ENCODE measurements at places on chromosomes 16 and 17.

GRCh38 chr17:55563363-55563762, 52.1 kb upstream of the SMIM36 start:
- no peak for DNase-seq

GRCh38 chr16:57301126-57301817, 16.8 kb upstream of the PLLP start:
- DNase-seq: no peak

- DNase-seq: no peak
These were observed 27.7 kb upstream of the SLC46A1 start for GRCh38 chr17:28433721-28434120.

- DNase-seq: peak; percentile 91
These were observed at the start of gene ABAT for GRCh38 chr16:8674413-8675022. TSS of gene ABAT (plus strand) at chr16:8674617. CDS start at chr16:8735740, 61,123 bp downstream.

DNA sequence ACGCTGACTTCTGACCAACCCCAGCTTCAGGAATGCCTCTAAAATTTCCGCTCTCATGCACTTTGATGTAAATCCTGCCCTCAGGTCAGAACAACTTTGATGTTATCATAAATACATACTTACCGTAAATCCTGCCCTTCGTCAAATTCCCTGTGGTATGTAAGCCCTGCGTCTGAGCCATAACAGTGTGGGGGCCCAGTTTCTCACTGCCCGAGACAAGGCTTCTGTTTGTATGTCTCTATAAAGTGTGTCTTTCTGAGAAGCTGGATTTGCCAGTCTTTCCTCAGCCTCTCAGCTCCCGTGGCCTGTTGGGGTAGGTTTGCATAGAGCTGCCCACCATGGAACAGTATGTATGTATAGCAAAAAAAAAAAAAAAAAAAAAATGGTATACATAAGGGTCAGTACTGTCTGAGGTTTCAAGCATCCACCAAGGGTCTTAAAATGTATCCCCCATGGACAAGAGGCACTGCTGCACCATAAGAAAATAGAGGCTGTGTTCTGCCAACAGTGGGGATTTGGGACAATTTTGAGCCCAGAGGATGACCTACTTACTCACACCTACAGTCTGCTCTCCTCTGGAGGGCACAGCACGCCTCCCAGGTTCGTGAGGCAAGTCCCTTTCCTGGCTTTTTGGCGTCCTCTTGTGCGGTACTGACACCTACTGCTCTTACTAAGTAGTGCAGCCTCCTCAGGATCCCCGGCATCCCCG, 17.5 kb downstream of the PRMT7 start:
- DNase-seq: peak; percentile 79

DNA sequence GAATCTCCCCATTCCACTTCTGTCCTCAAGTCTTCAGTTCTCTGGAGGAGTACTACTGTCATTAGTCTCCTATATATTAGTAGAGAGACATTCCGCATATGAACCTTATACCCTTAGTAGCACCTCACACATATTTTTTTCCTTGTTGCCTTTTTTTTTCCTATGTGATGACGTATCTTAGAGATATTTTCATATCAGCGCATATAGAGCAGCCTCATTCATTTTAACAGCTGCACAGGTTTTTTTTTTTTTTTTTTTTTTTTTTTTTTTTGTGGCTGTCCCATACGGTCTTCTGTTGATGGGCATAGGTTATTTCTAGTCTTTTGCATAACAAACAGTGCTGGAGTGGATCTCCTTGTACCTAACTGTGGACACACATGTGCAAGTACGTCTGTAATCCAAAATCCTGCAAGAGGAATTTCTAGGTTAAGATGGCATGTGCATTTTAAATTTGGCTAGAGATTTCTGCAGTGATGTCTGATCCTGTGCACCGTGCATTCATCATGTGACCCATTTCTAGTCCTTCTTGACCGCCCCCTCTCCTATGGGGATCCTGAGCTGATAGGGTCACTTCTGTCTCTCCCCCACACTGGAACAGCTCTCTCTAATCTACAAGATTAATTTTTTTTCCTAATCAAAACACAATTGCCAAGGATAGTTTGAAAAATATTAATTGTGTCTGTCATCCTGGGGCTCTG, 64.8 kb downstream of the PRKCB start:
- DNase-seq: no peak

- DNase-seq: peak; percentile 57
These were observed 7.0 kb downstream of the KRT14 start for GRCh38 chr17:41579484-41580243.

DNA sequence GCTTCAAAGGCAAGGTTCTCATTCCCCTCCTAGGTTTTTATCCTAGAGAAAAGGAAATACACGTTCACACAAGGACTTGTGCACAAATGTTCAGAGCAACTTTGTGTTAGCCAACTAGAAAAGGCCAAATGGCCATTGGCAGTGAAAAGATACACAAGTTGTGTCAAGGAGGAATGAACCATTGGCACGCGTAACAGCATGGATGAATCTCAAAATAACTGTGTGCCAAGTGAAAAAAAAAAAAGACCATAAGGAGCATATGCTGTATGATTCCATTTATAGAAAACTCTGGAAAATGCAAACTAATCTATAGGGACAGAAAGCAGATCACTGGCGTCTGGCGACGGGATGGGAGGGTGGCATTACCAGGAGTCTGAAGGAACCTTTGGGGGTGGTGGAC, 333.8 kb downstream of the SNX29 start:
- no peak for DNase-seq

GRCh38 chr16:11963706-11964105, 1.3 kb upstream of the TNFRSF17 start:
- DNase-seq: no peak

DNA sequence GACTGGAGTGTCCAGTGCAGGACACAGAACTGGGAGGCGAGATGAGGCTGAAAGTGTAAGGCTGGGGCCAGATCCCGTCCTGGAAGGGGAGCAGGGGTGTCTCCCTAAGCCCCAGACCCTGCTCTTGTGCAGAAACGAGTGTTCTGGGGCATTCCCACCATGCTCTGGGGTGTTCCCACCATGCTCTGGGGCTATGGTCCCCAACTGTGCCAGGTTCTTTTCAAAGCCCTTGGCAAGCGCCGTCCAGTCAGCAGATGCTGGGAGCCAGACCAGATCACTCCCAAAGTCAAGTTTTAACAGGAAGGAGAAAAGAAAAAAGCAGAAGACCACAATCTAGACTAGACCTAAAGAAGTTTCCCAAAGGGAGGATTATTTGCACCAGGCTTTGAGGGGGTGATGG, 2.5 kb downstream of the TAX1BP3 start:
- DNase-seq: no peak

- DNase-seq: no peak
These were observed 80.8 kb upstream of the METRNL start for GRCh38 chr17:82998637-82999036.

DNA sequence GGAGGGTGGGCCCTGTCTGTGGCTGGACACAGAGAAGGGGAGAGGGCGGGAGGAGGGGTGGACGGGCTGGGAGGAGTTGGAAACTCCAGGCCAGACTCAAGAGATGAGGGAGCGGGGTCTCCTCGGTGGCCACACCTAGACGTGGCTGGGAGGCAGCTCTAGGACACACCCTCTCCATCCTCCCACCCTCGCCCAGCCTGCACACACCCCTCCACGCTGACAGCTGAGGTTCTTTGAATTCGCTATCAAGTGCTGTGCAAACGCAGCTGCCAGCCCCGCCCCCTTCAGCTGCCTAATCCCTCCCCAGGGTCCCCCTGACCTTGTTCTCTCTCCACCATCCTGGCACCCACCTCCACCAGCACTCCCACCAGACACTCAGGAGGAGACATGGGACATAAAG, 48.7 kb downstream of the DNAH17 start:
- DNase-seq: no peak

DNA sequence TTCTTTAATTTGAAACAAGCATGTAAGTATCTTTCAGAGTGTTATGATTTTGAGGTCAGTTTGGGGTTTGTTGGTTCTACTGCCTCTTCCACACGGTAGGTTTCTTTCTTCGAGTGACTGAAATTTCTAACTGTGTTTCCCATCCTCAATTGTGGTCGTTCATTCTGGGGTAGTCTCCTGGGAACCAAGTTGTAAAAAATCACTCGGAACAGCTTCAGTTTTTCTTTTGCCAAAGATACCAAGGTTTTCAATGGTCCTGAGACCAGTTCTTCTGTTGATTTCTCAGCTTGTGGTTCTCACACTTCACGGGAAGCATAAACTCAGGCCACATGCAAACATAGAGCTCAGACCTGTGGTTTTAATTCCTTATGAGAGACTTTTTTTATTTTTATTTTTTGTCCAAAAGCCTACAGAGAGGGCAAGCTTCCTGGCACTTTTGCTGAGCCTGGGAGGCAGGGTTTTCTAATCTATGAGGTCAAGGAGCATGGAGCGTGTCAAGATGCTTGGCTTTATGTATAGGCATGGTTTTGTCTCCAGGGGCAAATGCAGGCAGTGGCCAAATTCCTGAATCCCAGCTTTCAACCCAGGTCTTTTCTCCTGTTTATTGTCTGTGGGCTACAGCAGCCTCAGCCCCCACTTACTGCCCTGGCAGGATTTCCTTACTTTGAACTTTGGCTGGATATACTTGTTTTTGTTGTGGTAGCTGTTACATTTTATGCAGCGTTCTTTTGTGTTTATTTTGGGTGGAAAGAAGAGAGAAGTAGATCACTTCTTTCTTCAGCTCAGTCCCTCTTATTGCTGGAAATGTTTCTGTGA, 32.9 kb downstream of the HS3ST3A1 start:
- DNase-seq: no peak

- no peak for DNase-seq
These were observed 84.4 kb upstream of the PLCG2 start for GRCh38 chr16:81694494-81695280.

- DNase-seq: peak; percentile 98
These were observed 4.4 kb downstream of the FMNL1 start for GRCh38 chr17:45225964-45226530.

- DNase-seq: no peak
These were observed 5.5 kb upstream of the SLFN12L start for GRCh38 chr17:35542990-35543389.

GRCh38 chr16:57060323-57061083, 31.9 kb upstream of the CPNE2 start:
- no peak for DNase-seq

GRCh38 chr16:17440131-17440530, 30.6 kb downstream of the XYLT1 start:
- DNase-seq: no peak

GRCh38 chr16:71542377-71542776, 16.2 kb downstream of the CHST4 start:
- DNase-seq: peak; percentile 45

DNA sequence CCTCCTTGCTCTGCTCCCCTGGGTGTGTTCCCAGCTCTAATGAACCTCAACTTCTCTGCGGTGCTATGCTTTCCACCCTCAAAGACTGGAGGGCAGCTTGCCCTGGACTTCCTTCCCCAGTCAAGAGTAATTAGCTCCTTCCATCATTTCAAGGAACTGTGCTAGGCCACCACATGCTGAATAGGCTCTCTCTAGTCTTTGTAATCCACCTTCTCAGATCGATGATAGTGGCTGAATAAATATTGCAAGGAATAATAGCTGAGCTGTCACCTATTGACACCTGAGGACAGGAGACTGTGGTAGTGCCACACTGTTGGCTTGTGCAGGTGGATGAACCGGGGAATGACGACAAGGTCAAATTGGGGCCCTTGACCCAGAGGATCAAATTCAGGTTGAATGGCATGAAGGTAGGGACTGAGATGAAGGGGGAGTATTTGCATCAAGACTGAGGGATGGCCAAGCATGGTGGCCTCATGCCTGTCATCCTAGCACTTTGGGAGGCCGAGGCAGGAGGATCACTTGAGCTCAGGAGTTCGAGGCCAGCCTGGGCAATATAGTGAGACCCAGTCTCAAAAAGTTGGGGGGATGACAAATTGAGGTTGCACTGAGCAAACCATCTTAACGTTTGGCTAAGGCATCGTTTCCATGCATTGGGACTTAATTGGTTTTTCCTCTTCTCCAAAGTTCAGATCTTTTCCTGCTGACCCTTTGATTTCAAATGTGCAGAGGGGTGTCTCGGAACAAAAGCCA, 18.8 kb upstream of the SLC5A11 start:
- no peak for DNase-seq

DNA sequence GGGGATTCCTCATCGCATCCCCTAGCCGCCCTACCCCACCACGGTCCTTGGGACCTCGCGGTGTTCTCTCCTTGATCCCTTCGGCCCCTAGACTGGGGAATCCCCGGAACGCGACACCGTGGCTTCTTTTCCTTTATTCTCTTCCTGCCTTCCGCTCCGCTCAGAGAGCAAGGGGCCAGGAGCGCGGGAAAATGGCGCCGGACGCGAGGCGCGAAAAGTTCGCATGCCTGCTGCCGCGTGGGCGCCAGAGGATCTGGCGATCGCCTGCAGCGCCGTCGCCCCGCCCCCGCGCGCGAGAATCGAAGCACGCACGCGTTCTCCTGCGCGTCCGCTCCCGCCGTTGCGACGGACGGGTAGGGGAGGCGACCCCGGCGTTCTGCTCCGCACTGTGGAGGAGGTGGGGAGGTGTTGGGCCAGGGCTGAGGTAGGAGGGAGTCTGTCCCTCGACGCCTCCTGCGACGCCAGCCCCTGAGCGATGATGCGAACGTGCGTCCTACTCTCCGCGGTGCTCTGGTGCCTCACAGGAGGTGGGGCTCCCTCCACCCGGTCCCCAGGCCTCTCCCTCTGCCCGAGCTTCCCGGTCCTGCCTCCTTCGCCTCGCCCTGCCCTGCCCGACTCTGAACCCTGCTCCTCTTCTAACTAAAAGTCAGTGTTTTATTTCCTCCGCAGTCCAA, at the start of gene ZPBP2:
Gene ZPBP2, plus strand, starts transcription at position 323 of the 674 bp plus-strand sequence. Its CDS starts 153 bp downstream, at position 476.
- peak; percentile 53 for DNase-seq

DNA sequence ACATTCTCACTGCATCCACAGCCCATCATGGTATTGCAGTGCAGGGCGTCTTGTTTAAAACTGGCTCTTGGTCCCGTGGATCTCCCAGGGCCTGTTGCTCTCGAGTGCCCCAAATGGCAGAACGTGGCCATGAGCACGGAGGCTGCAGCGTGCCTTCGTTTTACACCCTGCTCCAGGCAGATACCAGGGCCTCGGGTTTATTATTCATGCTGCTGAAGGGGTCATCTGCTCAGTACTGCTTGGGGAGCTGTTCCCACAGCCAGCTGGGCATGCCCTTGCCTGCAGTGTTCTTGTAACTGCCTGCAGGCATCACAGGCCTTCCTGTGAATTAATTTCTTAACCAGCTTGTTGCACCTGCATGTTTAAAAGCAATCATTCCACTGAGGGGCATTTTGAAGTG, 129.7 kb upstream of the CHMP6 start:
- DNase-seq: peak; percentile 44

- no peak for DNase-seq
These were observed 14.8 kb upstream of the ADCY7 start for GRCh38 chr16:50251375-50252081.

- DNase-seq: no peak
These were observed 69.6 kb downstream of the VMP1 start for GRCh38 chr17:59777033-59777432.
